SK-N-SH (cell line): ENCODE measurements at places on chromosomes 2 and 18.

DNA sequence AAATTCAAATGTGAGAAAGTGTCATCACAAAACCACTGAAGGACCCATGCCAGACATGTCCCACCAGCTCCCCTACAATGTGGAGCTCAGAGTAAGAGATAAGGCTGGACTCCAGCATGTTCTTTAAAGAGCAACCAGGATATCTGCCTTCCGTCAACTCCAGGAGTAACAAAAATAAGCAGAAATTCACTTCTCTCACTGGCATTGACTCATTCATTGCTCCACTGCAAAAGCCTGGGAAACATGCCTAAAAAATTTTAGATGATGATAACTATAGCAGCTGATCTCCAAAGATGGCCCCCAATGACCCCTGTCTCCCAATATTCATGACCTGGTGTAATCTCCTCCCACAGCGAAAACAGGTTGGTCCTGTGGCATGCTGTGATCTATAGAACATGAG is 314.5 kb downstream of the NCKAP5 start:
- DNase-seq: no peak

- DNase-seq: no peak
These were observed 359.4 kb upstream of the DSEL start for GRCh38 chr18:67875944-67876343.

DNA sequence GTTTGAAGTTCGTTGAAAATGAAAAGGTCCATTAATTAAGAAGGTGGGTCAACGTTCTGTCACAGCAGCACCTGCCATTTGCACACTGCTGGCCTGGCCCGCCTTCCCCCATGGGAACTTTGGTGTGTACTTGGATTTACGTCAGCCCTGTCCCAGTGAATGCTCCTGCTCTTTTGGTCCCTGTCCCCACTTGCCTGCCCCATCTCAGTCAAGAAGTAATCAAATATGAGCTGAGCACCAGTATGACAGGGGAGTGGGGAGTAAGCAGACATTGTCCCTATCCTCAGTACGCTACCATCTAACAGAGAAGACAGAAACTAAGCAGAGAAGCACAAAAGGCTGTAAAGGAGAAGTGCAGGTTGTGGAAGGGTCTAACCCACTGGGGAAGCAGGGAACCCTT is 65.1 kb downstream of the SLC4A3 start:
- DNase-seq: no peak

- DNase-seq: no peak
These were observed 37.4 kb downstream of the EPAS1 start for GRCh38 chr2:46334389-46335271.

- DNase-seq: no peak
These were observed 3.7 kb downstream of the IER3IP1 start for GRCh38 chr18:47172476-47172875.

DNA sequence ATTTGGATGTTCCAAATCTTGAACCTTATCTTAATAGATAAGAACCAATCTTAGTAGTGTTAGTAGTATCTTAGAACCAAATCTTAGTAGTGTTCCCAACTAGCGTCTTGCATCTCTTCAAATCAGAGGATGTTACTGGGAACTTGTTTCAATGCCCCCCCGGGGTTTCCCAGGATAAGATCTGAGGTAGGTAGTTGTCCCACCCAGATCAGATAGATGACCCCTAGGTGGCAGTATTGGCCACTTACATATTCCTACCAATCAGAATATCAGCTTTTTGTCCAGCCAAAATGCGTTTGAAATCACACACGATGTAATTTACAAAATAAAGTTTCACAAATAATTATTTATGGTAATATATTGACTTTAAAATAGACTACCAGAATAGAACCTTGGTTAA is 314.8 kb downstream of the MBD2 start:
- DNase-seq: peak; percentile 12

DNA sequence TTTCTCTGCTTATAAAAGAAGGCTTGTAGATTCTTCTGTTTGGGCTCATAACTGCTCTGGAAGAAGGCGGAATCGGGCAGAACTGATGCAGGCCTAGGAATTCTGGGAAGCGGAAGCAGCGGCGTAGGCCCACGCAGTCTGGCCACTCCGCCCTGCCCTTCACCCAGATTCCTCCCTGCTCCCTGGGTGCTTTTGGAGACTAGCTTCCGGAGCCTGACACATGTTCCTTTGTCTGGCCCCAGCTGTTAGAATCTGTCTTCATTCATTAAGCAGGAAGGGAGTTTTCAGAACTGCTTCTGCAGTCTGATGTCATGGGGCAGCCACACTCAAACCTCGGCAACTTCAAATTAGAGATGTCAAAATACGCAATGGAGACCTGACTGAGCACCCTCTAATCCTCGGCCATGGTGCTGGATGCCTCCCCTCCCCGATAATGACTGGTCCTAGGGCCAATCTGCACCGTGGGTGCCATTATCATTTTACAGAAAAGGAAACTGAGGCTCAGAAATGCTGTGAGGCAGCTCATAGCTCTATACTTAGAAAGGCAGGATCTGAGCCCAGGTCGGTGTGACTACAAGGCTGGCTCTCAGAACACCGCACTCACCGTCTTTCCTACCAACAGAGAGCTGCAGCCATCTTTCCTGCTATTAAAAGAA is 275.7 kb downstream of the MYCN start:
- no peak for DNase-seq

DNA sequence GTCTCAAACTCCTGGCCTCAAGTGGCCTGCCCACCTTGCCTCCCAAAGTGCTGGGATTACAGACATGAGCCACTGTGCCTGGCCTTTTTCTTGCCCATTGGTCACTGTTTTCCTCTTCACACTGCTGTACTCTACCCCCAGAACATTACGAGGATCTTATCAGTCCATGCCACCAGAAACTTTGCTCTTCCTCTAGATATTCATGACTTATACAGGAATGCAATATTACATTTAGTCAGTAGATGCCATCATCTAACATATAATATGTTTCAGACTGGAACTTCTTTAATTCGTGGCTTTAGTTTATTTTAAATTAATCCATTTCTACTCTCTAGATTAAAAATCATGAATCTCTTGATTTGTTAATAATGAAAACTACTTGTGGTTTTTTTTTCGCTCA is 135.5 kb downstream of the COMMD1 start:
- DNase-seq: no peak

GRCh38 chr2:128162266-128162665 is 71.3 kb downstream of the UGGT1 start:
- no peak for DNase-seq

DNA sequence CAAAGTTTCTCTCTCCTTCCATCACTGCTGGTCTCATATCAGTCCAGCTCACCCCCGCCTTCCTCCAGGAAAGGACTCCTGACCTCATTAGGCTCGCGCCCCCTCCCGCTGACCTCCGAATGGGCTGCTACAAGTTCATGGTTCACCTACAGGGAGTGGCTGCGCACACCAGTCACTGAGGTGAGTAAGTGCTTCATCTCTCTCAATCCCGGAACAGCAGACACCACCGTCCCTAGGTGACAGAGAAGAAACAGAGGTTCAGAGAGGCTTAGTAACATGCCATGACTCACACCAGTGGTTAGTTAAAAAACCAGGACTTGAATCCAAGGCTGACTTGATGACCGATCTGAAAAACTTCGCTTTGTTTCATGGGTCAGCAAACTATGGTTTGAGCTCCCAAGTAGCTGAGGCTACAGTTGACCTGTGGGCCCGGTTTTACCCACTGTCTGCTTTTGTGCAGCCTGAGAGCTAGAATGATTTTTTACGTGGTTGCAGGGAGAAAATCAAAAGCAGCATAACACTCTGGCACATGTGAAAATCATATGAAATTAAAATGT is 42.0 kb downstream of the ZFP36L2 start:
- DNase-seq: no peak

DNA sequence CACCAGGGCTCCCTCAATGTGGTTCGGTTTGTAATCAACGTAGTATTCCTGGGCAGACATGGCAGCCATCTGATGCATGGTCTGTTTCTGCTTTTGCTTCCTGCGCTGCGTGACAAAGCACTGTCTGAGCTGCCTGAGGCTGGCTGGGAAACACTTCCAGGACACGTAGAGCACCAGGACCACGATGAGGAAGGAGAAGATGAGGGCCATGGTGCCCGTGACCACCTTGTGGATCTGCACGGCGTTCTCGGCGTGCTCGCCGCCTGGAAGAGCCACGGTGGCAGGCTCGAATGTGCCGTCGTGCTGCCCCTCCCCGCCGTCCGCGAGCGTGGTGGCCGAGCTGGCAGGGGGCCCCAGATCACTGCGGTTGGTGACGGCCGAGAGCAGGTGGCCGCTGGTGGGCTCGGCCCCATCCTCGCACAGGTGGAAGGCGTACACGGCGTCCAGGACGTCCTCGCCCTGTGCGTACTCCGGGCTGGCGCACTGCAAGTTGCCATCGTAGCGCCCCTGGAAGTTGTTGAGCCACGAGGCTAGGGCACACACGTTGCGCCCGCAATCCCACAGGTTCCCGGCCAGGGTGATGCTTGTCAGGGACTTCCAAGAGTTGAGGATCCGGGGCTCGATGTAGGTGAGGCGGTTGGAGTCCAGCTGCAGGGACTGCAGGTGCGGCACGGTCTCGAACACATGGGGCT is 2.1 kb downstream of the LRRTM1 start:
- peak; percentile 42 for DNase-seq

DNA sequence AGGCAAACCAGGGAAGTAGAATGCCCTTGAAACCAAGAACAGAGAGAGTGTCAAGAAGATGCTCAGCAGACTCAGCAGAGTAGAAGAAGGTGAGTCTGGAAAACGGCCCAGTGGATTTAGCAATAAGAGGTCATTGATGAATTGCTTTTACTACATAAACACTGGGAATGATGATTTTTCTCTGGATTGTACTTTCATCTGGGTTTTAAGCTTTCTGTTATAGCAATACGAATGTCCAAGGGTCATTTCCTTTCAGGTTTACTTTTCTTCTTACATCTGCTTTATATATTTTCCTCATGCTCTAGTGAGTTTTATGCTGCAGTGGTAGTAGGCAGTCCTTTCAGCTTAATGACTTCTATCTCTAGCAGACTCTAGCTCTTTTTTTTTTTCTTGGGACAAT is 16.9 kb downstream of the EML6 start:
- no peak for DNase-seq

- no peak for DNase-seq
These were observed 104.6 kb upstream of the ACVR1C start for GRCh38 chr2:157733263-157733662.

- no peak for DNase-seq
These were observed 154.2 kb downstream of the ATAD2B start for GRCh38 chr2:23772684-23773083.

DNA sequence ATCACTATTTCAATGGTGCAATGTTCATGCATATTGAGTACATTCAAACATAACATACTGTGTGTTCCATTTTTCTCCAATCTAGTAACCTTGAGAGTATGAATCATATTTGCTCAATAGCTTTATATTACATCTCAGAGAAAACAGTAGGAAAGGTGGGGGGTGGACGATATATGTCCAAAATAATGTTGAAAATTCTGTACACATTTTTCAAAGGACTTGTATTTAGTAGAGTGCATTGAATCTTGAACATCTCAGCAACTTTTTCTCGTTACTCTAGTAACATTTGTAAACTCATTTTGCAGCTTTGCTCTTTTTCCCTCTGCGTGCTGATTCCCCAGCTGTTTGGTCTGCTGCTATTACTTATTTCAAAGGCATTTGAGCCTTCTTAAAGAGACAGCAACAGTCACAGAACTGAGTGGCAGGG is 1487.0 kb downstream of the LRP1B start:
- DNase-seq: no peak

- no peak for DNase-seq
These were observed 30.7 kb downstream of the LYPD6B start for GRCh38 chr2:149068996-149069888.

- peak; percentile 51 for DNase-seq
These were observed 38.3 kb downstream of the TNS1 start for GRCh38 chr2:217964275-217965161.

DNA sequence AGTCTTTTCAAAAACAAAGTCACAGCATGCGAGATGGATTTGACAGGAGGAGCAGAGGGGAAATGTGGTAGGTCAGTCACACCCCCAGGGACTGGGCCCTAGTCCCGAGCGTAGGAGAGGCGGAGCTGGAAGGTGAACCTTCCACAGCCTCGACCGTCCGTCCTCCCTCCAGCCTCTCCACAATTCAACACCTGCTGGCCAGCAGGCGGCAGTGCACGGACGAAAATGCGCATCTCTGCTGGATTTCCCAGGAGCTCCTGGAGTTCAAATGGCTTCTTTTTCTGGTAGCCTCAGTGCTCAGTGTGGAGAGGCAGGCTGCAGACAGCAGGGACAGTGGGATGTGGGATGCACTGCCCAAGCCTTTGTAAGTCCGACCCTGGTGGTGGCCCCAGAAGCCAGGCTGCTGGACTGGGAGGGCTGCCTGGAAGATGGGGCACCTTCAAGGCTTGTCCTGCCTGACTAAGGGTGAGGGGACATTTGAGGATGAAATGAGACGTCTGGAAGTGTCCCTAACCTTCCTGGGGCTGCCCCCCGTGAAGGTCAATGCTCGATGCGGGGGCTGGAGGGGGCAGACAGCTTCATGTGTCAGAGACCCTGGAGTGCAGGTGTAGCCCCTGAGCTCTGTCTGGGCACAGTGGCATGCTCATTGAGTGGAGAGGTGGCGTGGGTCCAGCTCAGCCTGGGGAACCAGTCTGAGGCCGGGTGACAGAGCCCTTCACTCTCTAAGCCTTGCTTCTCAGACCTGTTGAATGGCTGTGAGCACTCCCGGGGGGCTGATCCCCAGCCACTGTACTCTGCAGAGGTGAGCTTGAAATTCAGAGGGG is 189.5 kb downstream of the TFCP2L1 start:
- peak; percentile 85 for DNase-seq

- no peak for DNase-seq
These were observed 7.6 kb upstream of the METTL21A start for GRCh38 chr2:207632575-207633493.

DNA sequence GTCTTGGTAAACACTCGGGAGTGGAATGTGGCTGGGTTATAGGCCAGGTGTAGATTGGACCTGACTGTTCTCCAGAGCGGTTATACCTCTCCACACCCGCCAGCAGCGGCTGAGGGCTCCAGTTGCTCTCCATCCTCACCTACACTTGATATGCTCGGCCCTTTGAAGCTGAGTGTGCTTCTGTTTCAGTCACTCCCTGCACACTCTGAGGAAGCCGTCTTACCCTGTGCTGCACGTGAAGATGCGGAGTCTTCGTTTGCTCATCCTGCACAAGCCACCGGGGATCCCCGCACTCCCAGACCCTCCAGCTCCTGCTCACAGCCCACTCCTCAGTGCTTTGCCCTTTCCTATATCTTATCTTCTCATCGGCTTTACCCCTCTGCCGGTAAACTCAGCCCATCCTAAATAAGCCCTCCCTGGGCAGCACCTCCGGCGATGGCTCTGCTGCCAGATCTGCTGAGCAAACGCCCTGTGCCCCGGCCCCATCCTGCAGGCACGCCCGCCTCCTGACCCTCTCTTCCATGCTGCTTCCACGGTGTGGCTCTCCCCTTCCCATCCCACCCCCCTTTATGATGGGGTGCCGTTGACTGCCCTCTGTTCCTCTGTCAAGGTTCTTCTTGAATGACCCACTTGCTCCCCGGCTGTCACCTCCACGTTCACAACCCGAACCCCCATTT is 47.3 kb upstream of the ODC1 start:
- no peak for DNase-seq
